ENCODE measurements at places on chromosomes 2 and 18.

DNA sequence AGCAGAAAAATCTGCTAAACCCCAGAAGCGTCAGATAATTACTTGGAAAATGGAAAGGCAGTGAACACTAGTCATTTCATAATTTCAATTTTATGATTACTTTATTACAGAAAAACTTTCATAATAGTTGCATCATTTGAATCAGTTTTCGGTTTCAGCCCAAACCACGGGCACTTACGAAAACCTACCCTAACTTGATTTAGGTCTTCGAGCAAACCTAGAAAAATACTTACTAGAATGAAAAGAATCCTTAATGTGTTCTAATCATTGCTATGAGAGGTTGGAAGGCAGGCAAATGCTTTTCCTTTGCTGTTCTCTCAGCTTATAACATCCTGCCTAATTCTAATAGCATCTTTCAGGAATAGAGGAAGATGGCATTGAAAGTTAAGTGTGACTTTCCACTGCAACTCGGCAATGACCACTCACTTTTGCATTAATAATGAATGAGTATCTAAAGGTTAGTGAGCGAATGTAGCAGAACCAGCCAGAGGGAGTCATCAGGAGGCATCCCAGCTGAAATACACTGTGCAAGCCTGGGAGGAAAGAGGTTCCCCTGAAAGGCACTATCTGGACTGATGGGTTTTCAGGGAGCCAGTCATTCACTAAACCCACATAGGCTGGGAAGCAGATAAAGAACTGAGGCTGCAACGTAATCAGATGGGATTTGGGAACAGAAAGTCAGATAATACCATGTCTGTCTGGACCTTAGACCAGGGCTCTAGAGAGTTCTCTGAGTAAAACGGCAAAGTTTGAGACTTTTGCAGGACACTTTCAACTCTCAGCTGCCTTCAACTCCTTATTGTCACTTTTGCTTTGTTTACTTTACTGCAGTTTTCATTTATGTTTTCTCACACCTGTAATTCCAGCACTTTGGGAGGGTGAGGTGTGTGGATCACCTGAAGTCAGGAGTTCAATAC is 520.8 kb downstream of the RNF144A start:
- no peak for DNase-seq

DNA sequence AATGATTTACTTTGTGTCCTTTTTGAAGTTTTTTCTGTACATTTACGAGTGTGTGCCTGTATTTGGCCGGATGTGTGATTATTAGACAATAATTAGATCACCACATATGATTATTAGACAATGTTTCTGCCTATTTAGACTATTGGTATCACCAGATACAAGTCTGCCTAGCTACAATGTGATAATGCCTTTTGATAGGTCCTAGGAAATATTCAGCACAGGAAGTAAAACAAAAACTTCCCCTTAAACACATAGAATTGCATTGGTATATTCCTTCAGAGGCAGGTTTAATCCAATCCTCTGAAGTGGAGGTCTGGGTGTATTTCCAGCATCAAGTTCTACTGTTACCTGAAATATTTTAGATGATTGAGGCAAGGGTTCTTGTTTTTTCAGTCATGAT is 275.1 kb downstream of the TGIF1 start:
- DNase-seq = no peak

DNA sequence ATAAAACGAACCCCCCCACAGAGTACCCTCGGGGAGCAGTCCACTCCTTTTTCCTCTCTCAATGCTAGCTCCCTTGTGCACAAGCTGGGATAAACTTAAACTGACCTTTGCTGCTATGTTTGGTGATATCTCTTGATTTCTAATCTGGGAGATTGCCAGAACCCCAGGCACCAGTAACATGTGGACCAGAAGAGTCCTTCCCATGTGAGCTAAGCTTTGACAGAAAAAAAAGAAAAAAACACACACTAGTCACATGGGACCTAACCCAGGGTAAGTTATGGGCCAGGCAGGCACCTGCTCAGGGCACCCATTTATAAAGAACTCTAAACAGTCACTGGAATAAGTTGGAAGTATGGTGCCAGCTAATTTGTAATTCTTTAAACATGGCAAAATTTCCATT is 242.6 kb downstream of the EN1 start:
- no peak for DNase-seq

GRCh38 chr2:71682341-71682740 is 229.0 kb downstream of the DYSF start:
- no peak for DNase-seq

DNA sequence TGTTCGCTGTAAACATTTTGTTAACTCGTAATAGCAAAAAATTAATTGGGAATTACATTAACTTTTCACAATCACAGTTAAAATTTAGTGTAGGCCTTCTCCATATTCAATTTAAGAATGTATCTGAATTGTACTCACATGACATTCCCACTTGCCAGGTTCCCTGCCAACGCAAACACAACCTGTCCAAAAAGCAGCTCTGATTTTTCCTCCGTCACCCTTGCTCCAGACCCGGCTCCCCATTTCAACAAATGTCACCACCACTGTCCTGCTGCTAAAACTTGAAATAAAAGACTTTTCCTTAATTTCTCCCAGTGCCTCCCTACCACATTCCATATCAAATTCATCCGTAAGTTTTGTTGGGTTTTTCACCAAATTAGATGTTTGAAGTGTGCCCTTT is 120.3 kb downstream of the PIEZO2 start:
- DNase-seq = no peak

DNA sequence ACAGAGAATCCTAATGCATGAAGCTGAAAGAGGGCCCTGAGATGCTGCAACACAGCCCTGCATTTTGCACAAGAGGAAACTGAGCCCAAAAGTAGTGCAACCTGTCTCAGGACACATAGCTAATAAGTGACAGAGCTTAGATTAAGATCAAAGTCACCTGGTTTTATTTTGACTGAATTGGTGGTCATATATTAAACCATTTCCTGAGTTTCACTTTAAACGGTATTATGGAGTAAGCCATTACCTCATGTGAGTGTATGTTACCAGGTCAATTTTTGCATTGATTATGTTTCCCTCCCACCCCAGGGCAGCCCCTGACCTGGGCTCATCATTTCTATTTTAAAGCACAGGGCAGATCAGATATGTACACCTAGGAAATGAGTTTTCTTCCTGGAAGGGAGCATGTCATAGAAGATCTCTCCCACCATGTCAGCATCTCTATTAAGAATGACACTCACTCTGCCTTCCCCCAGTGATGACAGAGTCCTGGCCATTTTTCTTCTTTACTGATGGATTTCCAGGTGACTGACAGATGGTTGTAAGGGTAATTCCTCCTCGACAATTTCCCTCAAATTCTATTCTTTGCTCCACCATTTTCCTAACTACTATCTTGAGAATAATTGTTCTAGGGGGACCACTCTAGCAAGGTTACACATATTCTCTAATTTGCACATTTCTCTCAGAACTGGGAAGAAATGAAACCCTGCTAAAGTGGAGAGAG is 441.3 kb upstream of the SLC14A2 start:
- no peak for DNase-seq

Data from SHP77 (cell line).